ENCODE measurements at places on chromosomes 1 and 21. TPM values are rescaled to one million over a fixed set of nuclear protein-coding genes. Genes with fewer than 3 reads are reported as not detected.

FAM3B gene
- 0.51 TPM for total RNA-seq

B3GALT5 gene
- total RNA-seq, result 7.8 TPM

TRNP1 gene
- 159 TPM for total RNA-seq

C1orf53 gene
- total RNA-seq, result 0.40 TPM

ADAMTS4 gene
- under 0.01 TPM for total RNA-seq

GRCh38 chr1:67300561-67300960 lies 7.1 kb upstream of the IL12RB2 start:
- DNase-seq, result no peak

- DNase-seq, result no peak
Measured at GRCh38 chr1:72485801-72486200, 203.5 kb upstream of the NEGR1 start.

GRCh38 chr1:119485201-119485600 lies 21.8 kb upstream of the HSD3B1 start:
- DNase-seq, result no peak
